ENCODE measurements at places on chromosomes 16 and 17. TPM values are rescaled to one million over a fixed set of nuclear protein-coding genes. Genes with fewer than 3 reads are reported as not detected.

ABCC6 gene
- 2.3 TPM for total RNA-seq

KRT23 gene
- 0.17 TPM for total RNA-seq

APRT gene
- total RNA-seq: 121 TPM

ABCC12 gene
- total RNA-seq: 0.15 TPM

TBC1D3C gene
- not detected for total RNA-seq

SPECC1 gene
- total RNA-seq: 2.5 TPM

SPHK1 gene
- 19.2 TPM for total RNA-seq
